Activated CD4-positive, alpha-beta T cell treated with anti-CD3 and anti-CD28 coated beads, Interleukin-2, amount 10 ng/mL, durations not matched to agents 7 days and 5 days (primary cell): ENCODE measurements at places on chromosomes 12 and 14. TPM values are rescaled to one million over a fixed set of nuclear protein-coding genes. Genes with fewer than 3 reads are reported as not detected.

DNA sequence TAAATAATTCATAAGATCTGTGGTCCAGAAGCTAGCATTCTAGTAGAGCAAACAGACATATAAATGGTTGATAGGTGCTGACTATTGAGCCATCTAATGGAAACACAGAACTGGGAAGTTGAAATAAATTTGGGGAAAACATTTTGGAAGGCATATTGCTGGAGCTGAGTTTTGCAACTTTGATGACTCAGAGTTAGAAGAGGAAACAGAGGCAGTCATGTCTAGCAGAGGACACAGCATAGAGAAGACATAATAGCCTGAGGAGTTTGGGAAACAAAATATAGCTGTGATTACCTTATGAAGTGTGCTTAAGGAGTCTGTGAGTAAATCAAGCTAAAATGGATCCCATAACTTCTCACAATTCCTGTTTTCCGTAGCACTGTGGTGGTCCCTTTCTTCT lies 86.9 kb upstream of the FLRT2 start:
- DNase-seq: no peak
- H3K4me1 ChIP-seq: no peaks in the 10 kb centered on the region
- H3K27ac ChIP-seq: no peak overlapping the region
- no peak overlapping the region for H3K4me3 ChIP-seq
- no peaks in the 10 kb centered on the region for H3K36me3 ChIP-seq

GRCh38 chr14:99230208-99231151 lies 41.5 kb downstream of the BCL11B start:
- H3K36me3 ChIP-seq: peaks cover 79% of the 10 kb centered on the region
- H3K4me3 ChIP-seq: peak overlapping the region; percentile 74
- peak overlapping the region; percentile 98 for H3K27ac ChIP-seq
- no peaks in the 10 kb centered on the region for H3K27me3 ChIP-seq
- peaks cover 97% of the 10 kb centered on the region for H3K4me1 ChIP-seq

GRCh38 chr12:57095440-57095839 lies 6.5 kb downstream of the NAB2 start:
- H3K27ac ChIP-seq: peak overlapping the region; percentile 70
- DNase-seq: no peak
- H3K4me1 ChIP-seq: peaks cover 62% of the 10 kb centered on the region

DNA sequence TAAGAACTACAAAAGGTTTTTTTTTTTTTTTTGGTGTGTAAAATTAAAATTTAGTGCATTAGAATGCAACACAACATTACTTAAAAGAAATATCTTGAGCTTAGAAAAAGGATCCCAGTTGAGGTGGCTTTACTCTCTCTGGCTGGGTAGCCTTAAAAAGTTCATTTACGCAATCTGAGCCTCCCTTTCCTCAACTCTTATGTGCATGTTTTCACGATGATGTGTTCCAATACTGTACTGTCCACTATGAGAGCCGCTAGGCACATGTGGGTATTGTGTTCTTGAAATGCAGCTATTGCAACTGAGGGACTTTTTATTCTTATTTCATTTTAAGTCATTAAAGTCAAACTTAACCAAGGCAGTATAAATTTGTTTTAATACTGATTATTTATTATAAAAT lies 460.9 kb upstream of the SYT1 start:
- no peak overlapping the region for H3K4me3 ChIP-seq
- no peaks in the 10 kb centered on the region for H3K36me3 ChIP-seq
- no peak for DNase-seq
- H3K27me3 ChIP-seq: no peaks in the 10 kb centered on the region

GRCh38 chr12:41514021-41514777 lies 326.1 kb downstream of the PDZRN4 start:
- no peak overlapping the region for H3K27ac ChIP-seq
- peaks cover 4% of the 10 kb centered on the region for H3K27me3 ChIP-seq
- no peaks in the 10 kb centered on the region for H3K4me1 ChIP-seq
- H3K4me3 ChIP-seq: no peak overlapping the region

DNA sequence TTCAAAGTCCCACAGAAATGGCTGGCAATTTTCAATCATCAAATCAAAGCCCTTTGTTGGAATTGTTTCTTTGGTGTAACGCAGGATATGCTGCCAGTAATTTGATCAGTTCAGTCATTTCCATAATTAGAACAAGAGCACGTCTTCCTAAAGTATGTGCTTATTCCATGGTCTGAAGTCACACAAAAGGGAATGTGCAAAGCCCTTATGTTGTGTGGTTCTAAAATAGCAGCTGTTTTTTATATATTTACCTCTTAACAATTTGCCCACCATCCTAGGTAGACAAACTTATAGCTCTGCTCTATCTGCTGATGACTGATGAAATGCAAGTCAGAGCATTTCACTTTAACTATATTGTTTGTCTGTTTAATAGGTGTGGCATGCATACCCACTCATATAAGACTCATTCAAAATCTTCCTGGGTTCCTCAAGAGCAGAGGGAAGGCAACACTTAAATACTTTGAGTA lies 176.1 kb upstream of the SLC38A2 start:
- peak overlapping the region; percentile 87 for H3K27ac ChIP-seq
- H3K36me3 ChIP-seq: peaks cover 37% of the 10 kb centered on the region
- no peak overlapping the region for H3K4me3 ChIP-seq

DNA sequence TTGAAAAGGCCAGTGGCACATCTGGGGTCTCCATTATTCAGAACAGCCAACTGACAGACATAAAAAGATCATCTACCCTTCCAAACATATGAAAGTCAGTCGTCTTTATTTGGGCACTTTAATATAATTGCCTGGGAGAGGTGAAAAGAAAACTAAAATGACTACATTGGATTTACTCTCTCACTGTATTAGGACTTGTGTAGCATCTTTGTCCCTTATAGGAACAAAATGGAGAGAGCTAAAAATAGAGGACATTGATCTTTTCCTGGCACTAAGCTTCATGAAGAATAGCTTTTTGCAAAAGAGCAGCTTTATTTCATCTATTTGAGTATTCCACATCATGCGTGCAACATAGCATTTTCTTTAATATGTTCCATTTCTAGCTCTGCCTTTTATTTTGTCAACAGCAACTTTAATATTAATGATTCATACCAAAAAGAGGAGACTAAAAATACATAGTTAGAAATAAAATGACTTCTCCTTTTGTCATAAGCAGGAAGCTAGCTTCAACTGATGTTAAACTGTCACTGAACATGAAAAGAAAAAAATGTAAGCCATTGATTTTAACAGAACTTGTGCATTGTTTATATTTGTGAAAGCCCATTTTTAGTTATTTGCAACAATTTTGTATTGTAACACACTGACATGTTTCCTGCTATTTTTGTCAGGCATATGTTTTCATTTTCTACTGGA lies 254.6 kb downstream of the SEC23A start:
- H3K27ac ChIP-seq: no peak overlapping the region
- H3K4me3 ChIP-seq: no peak overlapping the region
- peaks cover 3% of the 10 kb centered on the region for H3K27me3 ChIP-seq
- no peak for DNase-seq
- no peaks in the 10 kb centered on the region for H3K36me3 ChIP-seq
- no peaks in the 10 kb centered on the region for H3K4me1 ChIP-seq

GRCh38 chr14:100674897-100675619 lies 51.6 kb upstream of the DLK1 start:
- DNase-seq: no peak
- H3K36me3 ChIP-seq: no peaks in the 10 kb centered on the region
- no peaks in the 10 kb centered on the region for H3K4me1 ChIP-seq
- H3K4me3 ChIP-seq: no peak overlapping the region

- no peaks in the 10 kb centered on the region for H3K27me3 ChIP-seq
- peak overlapping the region; percentile 95 for H3K4me3 ChIP-seq
- peaks cover 25% of the 10 kb centered on the region for H3K4me1 ChIP-seq
- H3K36me3 ChIP-seq: peaks cover 5% of the 10 kb centered on the region
- DNase-seq: no peak
- H3K27ac ChIP-seq: no peak overlapping the region
These were observed 1.3 kb downstream of the BBS10 start for GRCh38 chr12:76346798-76347420.

DNA sequence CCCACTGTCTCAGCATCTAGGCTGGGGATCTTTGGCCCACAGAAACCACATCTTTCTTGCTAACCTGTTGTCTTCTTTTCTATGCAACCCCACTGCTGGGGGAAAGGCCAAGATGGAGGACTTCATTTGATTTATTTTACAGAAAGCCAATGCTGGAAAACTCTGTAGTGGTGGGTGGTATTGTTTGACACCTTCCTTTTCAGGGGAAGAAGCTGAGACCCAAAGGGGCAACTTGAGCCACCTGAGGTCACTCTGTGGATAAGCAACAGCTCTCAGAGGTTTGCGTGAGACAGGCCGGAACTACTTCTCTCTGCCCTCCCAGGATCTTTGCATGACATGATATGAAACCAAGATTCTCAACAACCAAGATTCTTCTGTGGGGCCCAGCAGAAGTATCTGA lies 645.2 kb downstream of the VRK1 start:
- peaks cover 31% of the 10 kb centered on the region for H3K4me1 ChIP-seq
- no peaks in the 10 kb centered on the region for H3K27me3 ChIP-seq
- DNase-seq: peak; percentile 33
- peak overlapping the region; percentile 93 for H3K27ac ChIP-seq
- H3K4me3 ChIP-seq: no peak overlapping the region
- no peaks in the 10 kb centered on the region for H3K36me3 ChIP-seq

GRCh38 chr12:119036878-119037825 lies 55.8 kb downstream of the SRRM4 start:
- no peaks in the 10 kb centered on the region for H3K36me3 ChIP-seq
- H3K27me3 ChIP-seq: no peaks in the 10 kb centered on the region
- H3K4me3 ChIP-seq: no peak overlapping the region
- no peaks in the 10 kb centered on the region for H3K4me1 ChIP-seq
- H3K27ac ChIP-seq: no peak overlapping the region

DNA sequence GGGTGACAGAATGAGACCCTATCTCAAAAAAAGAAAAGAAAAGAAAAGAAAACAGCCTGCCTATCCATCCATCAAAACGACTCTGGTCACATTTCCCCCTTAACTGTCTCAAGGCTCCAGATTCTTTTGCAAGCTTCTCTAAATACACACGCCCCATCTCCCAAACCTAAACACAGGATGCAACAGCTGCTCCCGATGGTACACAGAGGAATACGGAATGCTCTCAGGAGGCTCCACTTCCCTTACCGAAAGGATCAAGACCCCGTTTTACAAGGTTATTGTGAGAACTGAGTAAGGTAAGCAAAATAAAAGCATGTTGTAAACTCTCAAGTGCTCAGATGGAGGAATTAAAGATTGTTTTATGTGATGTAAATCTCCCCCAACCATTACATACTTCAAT lies 62.3 kb downstream of the NT5DC3 start:
- no peak for DNase-seq
- no peak overlapping the region for H3K27ac ChIP-seq
- H3K27me3 ChIP-seq: no peaks in the 10 kb centered on the region
- H3K4me3 ChIP-seq: no peak overlapping the region
- no peaks in the 10 kb centered on the region for H3K4me1 ChIP-seq

DNA sequence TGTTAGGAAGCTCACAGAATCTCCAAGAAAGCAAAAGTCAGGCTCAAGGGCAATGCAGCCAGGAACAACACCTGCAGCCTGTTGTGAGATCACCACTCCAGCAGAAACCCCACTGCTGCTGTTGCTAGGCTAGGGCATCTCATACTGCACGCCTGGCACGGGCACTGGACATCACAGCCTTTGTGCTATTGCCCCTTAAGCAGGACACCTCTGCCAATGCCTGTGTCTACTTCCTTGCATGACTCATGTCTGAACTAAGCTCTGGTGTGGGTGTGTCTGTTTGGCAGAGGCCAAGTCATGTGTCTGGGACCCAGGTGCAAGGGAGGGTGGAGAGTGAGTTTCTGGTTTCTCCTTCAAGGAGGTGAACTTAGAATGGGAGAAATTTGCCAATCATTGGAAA lies 10.0 kb upstream of the DDX47 start:
- H3K36me3 ChIP-seq: peaks cover 3% of the 10 kb centered on the region
- H3K4me1 ChIP-seq: peaks cover 58% of the 10 kb centered on the region
- DNase-seq: peak; percentile 64
- peak overlapping the region; percentile 35 for H3K4me3 ChIP-seq

Gene DDX55
- 38.3 TPM for total RNA-seq

Gene WASHC4
- total RNA-seq: 43.3 TPM

Gene ISCU
- total RNA-seq: 66.0 TPM

Gene CLEC12A
- total RNA-seq: 0.83 TPM

Gene HAL
- 0.44 TPM for total RNA-seq

Gene BDKRB2
- total RNA-seq: not detected

Gene AKAP6
- total RNA-seq: 0.67 TPM

Gene SSPN
- total RNA-seq: not detected

Gene KRT78
- total RNA-seq: not detected

Gene OLR1
- total RNA-seq: not detected
